ENCODE measurements at places on chromosomes 1 and 21. TPM values are rescaled to one million over a fixed set of nuclear protein-coding genes. Genes with fewer than 3 reads are reported as not detected.

DNA sequence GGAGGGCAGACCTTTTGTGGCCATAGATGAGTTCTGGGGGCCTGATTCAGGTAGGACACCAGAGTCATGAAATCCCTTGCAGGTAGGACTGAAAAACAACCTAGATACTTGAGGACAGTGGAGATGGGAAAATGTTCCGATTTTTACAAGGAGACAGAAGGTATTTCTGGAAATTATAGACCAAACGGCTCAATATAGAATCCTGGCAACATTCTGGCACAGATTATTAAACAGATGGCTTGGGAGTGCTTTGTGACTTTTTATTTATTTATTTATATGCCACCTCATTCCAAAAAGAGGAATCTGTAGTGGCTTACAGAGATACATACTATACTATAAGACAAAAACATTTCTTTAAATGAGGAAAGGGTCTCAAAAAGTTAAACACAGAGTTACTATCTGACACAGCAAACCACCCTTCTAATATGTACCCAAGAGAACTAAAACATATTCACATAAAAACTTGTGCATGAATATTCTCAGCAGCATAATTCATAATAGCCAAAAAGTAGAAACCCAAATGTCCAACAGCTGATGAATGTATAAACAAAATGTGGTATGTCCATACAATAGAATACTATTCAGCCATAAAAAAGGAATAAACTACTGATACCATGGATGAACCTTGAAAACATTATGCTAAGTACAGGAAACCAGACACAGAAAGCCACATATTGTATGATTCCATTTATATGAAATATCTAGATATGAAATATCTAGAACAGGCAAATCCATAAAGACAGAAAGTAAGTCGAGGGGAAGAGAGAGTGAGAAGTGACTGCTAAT is 49.8 kb downstream of the CDK18 start:
- peak; percentile 82 for DNase-seq

- no peak for DNase-seq
Observed at GRCh38 chr21:32844653-32845436, 73.3 kb upstream of the PAXBP1 start.

GRCh38 chr21:37082375-37082774 is 9.3 kb downstream of the TTC3 start:
- DNase-seq, result no peak

SPAG17 gene
- total RNA-seq, result 4.9 TPM
